CD4-positive, alpha-beta T cell (primary cell): ENCODE measurements at places on chromosomes 12 and 14.

DNA sequence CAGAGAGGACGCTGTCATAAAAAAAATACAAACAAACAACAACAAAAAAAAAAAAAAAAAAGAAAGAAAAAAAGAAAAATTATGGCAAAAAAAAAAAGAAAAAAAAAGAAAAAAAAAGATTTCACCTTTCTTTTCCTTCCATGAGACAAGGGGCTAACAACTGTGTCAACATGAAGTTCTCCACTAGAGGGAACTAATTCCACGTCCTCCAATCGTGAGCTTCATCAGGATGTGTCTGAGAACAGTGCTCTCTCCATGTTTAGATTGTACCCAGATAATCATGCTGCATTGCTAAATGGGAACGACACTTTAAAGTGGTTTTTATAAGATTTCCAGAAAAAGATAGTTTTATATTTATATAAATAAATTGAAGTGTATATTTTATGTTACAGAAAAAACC, 96.2 kb upstream of the PTPRB start:
- no peak for DNase-seq

DNA sequence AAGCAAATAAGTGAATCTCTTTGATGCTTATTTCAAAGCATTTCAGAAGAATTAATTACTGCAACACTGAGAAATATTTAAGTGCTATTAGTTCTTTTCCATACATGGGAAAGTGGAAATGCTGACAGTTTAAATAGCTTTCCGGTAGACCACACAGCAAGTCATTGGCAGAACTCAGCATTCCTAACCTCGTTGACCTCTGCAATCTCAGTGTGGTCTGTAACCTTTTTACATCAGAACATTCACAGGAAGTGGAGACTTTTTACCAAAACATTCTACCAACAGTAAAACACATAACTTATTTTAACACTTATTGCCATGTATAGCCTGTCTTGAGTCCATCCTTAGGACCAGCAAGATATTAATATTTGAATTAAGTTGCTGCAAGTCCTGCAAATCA, 249.5 kb upstream of the DCN start:
- DNase-seq, result no peak

- DNase-seq, result no peak
These were observed 23.2 kb downstream of the AMDHD1 start for GRCh38 chr12:95966287-95966870.

- DNase-seq, result no peak
These were observed 9.2 kb downstream of the PPP1R1A start for GRCh38 chr12:54579258-54579657.

DNA sequence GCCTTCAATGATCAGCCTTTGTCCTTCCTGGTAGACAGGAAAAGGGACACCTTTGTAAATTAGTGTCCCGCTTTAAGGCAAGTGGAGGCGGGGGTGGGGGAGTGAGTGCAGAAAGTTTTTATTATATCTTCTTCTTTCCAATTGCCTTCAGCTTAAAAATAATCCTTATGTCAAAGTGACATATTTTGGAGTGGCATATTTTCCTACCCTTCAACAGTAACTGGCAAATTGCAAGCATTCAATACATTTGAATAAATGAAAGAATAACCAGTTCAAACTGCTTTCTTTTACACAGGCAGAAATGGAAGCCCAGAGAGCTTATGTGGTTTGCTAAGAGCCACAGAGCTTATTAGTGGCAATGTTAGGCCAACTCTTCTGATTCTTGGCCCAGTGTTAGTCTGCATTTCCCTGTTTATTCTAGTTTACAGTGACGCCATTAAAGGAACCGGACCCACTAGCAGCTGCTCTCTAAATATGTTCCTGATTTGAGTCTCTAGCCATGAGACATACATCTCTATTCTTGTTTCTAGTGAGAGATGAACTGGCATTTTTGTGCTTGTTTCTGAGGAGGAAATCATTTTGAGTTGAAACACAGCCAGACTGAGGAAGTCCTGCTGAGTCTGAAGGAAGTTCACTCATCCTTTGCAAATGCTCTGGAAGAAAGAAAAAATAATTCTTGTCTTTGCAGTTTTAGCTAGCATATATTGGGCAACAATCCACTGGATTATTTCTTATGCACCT, 468.7 kb downstream of the NOVA1 start:
- DNase-seq, result no peak

- no peak for DNase-seq
These were observed 22.4 kb downstream of the CALM1 start for GRCh38 chr14:90419200-90419599.

DNA sequence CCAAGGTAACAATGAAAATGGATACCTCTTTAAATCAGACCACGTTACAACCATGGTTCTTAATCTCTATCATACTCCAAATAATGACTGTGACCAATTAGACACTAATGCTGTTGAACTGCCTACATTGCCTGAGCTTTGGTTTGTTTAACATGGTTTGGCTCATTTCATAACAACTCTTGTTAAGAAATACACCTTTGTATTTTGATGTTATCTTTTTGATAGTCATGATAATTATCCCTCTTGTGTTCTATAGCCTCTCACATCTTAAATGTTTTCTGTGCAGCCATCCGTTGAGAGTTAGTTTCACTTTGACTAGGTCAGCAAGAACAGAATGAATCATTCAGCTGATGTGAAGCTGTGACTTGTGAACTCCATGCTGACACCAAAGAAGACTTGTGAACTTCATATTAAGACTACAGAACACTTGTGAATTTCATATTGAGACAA, 75.5 kb upstream of the RERGL start:
- no peak for DNase-seq

GRCh38 chr14:71482671-71483070, 449.6 kb upstream of the RGS6 start:
- no peak for DNase-seq

GRCh38 chr12:76666290-76666835, 97.6 kb upstream of the ZDHHC17 start:
- DNase-seq, result no peak

- DNase-seq, result no peak
These were observed 458 bp downstream of the SSPN start for GRCh38 chr12:26195641-26196420.

DNA sequence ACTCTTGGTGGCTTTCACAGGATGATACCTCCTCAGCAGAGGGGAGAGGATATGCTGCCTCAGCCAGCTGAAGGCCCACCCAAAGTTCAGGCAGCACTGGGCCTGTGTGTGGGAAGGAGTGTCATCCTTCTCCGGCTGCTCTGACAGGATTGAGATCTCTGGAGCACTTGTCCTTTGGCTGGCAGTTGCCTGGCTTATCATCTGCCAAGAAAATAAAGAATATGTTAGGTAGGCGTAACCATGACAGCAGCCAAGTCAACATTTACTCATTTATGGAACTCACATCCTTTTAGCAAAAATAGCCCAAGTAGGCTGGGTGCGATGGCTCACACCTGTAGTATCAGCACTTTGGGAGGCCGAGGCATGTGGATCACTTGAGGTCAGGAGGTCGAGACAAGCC, 68.5 kb downstream of the PPFIBP1 start:
- no peak for DNase-seq

DNA sequence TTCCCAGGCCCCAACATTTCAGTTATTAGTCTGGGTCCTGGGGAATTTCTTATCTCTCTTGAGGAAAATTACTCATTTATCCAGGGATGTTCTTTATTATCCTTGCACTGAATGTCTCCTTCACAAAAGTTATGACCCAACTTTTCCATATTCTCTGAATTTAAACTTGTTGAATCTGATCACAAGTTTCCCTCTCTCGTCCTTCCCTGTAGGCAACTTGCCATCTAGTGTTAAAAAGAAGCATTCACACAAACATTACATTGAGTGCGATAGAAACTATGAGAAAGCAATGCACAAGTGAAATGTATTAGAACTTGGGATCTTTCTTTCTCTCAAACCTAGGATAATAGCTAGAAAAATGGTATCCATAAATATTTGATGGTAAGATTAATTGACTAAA, 608.4 kb downstream of the FSCB start:
- no peak for DNase-seq

DNA sequence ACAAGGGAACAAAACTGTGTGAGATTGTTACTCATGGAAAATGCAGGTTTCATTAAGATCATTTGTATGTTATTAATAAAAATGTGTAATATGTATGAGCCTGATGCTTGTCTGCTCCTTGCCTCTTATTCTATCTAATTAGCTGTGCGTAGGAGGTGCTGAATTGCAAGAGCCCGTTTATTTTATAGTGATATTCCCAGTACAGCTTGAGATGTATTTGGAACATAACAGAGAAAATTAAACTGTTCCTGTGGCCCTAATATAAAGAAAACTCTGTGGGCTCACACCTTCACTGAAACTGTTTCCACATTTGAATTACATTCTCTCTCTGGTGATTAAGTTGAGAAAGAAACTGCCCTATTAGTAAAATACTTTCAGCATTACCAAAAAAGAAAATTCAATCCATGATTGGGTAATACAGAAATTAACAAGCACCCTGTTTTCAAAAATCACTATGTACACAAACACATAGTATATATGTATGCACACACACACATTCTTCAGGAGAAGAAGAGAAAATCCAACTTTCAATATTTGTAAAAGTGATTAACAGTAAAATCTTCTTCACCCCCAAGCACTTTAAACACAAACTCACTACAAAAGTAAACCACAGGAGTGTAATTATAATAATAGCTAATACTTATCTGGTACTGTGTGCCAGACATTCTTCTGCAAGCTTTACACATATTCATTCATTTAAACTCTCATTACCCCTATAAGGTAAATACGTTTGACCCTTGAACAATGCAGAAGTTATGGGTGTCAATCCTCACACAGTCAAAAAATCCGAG, 233.2 kb downstream of the PHLDA1 start:
- no peak for DNase-seq

DNA sequence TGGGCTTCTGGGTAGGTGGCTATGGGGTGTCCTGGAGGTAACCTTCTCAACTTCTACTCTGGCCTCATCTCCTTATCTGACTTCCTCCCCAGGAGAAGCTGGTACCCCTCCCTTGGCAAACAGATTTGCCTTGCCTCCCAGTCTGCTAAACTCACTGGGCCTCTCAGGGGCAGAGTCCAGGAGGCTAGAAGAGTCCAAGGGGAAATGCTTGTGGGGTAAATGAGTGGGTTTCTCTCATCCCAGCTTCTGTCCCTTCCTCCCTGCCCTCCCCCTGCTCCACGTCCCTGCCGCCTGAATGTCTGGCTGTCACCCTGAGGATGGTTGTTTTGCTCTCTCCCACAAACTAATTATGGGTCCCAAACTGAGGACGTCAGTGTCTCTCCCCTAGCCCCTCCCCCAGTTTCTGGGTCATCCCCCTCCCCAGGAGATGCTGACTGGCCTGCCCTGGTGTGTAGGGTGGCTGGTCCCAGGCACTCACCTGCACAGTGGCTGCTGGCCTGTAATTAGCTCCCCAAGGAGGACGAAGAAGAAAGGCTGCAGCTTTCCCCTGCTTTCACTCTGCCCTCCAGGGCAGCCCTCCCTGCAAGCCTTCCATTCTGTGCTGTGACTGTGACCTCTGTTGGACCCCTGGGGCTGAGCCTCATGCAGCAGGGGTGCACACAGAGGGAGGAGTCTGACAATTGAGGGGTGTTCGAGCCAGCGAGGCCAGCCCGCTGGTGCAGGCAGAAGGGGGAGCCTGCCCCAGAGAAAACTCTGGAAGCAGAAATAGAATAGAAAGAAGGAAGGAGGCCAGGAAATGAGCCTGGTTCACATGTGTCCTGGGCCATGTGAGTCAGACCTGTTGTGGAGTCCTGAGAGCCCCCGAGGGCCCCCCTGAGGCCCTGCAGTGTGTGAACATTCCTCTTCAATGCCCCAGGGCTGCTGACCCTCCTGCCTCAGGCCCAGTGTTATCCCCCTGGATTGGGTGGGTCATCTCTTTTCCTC, at the start of gene LRP1-AS:
LRP1-AS (minus strand) TSS at position 659 of the 984 bp plus-strand sequence.
- no peak for DNase-seq

DNA sequence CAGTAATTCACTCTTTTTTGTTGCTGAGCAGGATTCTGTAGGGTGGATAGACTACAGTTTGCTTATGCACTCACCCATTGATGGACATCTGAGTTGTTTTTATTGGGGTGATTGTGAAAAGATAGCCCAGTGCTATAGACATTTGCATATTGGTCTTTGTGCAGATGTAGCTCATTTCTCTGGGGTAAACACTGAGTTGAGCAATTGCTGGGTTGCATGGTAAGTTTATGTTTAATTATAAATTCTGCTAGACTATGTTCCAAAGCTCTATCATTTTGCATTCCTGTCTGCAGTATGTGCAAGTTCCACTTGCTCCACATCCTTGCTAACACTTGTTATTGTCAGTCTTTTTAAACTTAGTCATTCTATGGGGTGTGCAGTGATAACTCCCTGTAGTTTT, 65.4 kb upstream of the RFLNA start:
- no peak for DNase-seq

DNA sequence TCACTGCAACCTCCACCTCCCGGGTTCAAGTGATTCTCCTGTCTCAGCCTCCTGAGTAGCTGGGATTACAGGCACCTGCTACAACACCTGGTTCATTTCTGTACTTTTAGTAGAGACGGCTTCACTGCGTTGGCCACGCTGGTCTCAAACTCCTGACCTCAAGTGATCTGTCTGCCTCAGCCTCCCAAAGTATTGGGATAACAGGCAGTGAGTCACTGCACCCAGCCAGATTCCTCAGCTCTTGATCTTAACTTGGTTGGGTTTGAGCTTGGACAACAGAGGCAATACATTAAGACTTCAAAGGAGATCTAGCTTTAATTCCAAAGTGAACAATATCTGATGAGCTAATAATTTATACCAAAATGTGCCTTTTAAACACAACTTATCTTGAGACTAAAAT, 5.6 kb downstream of the DAZAP2 start:
- DNase-seq, result no peak

DNA sequence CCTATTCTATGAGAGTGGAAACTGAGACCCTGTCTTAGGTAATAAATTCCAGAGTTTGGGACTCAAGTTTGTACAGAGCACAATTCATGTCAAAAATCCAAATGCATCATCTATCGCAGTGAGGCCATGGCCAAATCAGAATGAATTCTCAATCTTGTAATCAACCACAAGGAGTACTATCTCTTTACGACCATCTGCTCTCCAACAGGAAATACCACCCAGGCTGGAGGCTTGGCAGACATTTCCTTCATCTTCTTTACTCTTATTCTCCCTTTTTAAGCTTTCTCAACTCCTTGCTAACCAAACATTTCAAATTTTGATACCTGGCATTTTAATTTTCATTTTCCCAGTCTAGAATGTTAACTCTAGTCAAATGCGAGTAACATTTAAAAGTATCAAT, 32.7 kb upstream of the RNU6-7 start:
- DNase-seq, result no peak

- no peak for DNase-seq
These were observed 9.1 kb downstream of the STAT6 start for GRCh38 chr12:57101892-57102695.

DNA sequence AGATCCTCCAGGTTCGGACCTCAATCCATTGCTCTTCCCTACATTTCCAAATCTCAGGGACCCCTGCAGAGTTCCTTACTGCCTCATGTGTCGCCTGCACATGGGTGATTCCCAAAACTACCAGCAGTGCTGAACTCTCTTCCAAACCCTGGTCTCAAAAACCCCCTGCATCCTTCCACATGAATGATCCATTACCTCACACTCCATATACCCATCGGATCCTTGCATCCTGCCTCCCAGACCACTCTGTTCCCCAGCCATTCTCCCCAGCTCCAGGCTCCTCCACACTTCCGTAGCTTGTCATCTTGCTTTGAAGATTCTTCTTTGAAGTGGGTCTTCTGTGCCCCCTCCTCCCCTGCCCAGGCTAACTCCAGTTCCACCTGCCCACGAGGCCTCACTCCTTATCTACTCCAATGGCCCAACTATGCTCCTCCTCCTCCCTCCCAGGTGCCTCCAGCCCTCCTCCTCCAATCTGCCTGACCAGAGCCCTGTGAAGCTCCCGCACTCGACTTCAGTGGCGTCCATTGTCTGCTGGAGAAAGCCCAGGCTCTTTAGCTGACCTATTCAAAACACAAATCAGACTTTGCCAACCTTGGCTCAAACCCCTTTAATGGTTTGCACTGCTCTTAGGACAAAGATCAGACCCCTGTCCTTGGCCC, 13.8 kb downstream of the RAPGEF3 start:
- DNase-seq, result no peak
